ENCODE measurements at places on chromosomes 1 and 21.

DNA sequence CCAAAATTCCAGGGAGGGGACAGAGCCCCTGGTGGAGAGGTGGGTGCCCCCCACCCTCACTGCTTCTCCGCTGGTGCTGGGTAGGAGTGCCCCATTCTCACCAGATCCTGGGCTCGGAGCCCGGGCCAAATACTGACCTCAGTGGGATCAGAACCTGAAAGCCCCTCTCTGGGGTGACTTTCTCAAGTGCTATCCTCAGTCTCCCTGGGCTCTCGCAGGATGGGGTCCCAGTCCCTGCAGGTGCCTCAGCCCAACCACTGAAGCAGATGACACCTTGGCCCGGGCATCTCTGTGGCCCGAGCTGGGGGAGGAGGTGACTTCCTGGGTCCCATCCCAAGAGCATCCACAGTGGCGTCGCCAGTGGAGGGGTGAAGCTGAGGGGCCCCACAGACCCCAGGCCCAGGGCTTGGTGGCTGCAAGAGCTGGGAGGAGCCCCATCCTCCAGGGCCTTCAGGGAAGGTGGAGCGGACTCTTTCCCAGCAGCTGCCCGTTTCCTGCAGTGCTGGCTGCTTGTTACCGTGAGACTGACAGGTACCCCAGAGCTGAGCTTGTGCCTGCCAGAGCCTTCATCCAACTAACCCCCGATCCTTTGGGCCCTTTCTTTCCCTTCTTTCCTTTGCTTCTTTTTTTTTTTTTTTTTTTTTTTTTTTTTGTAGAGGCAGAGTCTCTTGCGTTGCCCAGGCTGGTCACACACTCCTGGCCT, 3.9 kb upstream of the FNDC10 start:
- DNase-seq = no peak

GRCh38 chr1:235093013-235093695, 35.5 kb downstream of the TOMM20 start:
- no peak for DNase-seq

- no peak for DNase-seq
Measured at GRCh38 chr1:39857126-39857878, 26.0 kb downstream of the TRIT1 start.

DNA sequence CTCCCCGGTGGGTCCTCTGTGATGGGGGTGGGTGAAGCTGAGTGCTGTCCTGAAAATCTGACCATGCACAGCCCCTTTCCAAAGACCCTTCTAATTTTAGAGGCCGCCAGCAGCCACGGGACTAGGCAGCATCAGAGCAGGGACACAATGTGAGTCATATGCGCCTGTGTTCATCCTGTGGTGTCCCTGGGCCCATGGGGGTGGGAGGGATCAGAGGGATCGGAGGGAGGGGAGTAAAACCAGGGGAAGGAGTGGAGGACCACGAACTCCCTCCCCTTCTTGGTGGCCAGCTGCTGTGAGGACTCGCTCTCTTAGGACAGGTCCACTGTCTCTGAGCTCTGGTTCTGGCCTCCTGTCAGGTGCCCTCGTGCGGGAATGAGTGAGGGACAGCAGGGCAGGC, 61.5 kb downstream of the ADARB1 start:
- no peak for DNase-seq

GRCh38 chr1:202966006-202966898, 805 bp downstream of the CYB5R1 start:
- DNase-seq = no peak

DNA sequence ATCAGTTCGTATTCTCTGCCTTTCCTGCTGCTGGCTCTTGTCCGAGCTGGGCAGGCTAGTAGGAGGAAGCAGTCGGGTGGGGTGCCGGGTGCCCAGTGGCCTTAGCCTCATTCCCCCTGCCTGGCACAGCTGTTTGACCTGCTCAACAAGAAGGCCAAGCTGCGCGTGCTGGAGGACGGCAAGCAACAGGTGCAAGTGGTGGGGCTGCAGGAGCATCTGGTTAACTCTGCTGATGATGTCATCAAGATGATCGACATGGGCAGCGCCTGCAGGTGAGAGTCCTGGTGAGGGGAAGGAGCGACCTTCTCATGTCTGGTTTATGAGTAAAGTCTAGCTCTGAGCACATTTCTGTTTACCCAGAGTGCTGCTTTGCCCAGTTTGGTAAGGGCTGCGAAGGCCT, 16.3 kb upstream of the RPS8 start:
- DNase-seq = no peak

- no peak for DNase-seq
Measured at GRCh38 chr1:110783292-110783918, 89.5 kb upstream of the CD53 start.

- DNase-seq = no peak
Measured at GRCh38 chr21:38297194-38297631, 40.4 kb downstream of the KCNJ15 start.

GRCh38 chr1:207282496-207283380, 38.7 kb upstream of the CD55 start:
- no peak for DNase-seq
